RPMI7951 (cell line): ENCODE measurements at places on chromosomes 2 and 18. TPM values are rescaled to one million over a fixed set of nuclear protein-coding genes. Genes with fewer than 3 reads are reported as not detected.

- peak; percentile 80 for DNase-seq
Measured at GRCh38 chr2:121699421-121700333, 37.0 kb downstream of the NIFK start.

Gene FSIP2
- total RNA-seq, result 0.78 and 1.9 TPM in 2 replicates

- DNase-seq, result peak; percentile 62
Measured at GRCh38 chr2:100272841-100273329, 49.4 kb downstream of the LONRF2 start.

- no peak for DNase-seq
Measured at GRCh38 chr2:211845338-211846035, 693.1 kb downstream of the ERBB4 start.

Gene LIPG
- total RNA-seq, result 0.60 and 2.2 TPM in 2 replicates

Gene AGPS
- 41.2 and 43.7 TPM in 2 replicates for total RNA-seq

DNA sequence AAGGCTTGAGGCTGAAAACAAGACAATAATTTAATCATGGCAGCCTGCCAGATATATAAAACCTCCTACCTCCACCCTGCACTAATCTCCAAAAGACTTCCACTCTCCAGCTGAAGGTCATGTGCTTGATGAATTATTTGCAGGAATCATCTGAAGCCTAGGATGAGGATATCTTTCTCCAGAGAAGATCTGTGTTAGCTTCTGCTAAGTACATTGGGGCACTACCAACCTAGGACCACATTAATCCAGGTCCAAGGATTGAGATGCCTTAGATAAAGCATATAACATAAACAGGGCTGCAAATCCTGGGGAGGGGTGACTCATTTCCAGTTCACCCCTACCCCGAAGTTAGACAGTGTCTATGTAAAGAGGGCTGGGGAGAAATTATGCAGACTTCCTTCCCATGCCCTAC lies 80.5 kb upstream of the FRZB start:
- peak; percentile 19 for DNase-seq

GRCh38 chr2:189885368-189885767 lies 101.1 kb downstream of the PMS1 start:
- no peak for DNase-seq

DNA sequence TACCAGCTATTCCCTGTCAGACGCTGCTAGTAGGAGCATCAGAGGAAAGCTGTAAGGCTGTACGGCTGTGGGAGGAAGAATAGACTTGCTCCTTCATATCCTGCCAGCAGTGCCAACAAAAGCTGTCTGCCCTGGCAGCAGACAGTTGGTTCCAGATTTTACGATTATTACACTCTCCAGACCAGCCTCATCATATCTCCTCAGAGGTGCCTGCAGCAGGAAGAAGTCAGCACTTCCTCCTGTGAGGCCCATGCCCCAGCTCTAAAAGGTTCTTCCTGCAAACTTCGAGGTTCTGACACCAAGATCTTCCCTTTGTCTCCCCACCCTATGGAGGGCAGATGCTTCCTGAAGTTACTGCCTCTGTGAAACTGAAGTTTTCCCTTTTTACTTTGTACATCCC lies 537.7 kb upstream of the PKDCC start:
- DNase-seq, result no peak

Gene TUBA4B
- total RNA-seq, result not detected in 2 replicates

DNA sequence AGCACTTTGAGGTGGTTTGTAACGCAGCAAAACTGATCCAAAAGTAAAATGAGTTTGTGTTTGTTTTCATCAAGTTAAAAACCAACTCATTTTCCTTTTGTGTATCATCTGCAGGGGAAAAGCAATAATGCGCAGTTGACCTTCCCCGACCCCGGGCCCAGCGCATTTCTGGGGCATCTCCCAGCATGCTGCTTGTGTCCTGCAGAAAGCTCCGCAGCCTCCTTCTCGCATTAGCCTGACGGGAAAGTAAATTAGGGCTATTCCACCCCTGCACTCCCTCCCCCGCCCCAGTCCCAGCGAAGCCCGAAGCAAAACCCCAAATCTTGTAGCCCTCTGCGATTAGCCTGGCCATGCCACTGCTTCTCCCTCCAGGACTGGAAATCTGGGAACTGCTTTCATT lies 82.0 kb upstream of the PPM1B start:
- no peak for DNase-seq

Gene ANKRD23
- 0.84 and 1.8 TPM in 2 replicates for total RNA-seq

Gene SETBP1
- total RNA-seq, result 5.1 and 5.5 TPM in 2 replicates

DNA sequence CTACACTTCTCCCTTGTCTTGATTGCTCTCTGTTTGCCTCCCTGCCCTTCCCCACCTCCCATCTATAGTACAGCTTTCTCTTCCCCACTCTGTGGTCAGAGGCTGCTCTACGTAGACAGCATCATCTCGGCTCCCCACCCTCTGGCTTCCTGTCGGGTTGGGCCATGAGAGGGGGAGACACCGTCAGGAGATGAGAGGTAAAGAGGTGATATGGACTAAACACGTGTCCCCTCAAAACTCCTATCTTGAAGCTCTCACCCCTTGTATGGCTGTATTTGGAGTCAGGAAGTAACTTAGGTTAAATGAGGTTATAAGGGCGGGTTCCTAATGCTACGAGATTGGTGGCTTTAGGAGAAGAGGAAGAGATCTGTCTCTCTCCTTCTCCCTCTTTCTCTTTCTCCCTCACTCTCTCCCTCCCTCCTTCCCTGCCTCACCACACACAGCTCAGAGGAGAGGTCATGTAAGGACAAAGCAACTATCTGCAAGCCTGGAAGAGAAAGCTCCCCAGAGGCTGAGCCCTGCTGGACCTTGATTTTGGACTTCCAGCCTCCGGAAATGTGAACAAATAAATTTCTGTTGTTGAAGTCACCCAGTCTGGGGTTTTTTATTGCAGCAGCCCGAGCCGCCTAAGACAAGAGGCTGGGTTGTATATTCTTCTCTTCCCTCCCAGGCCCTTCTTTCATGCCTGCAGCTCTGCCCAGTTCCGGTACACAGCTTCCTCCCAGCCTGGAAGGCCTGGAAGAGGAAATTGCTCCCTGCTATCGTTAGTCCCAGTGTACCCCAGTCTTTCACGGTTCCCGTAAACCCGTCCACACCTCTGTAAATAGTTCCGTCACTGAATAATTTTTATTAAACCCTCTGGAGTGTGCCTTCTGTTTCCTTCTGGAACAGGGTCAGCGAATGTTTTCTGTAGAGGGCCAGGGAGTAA lies 138.0 kb downstream of the AKAIN1 start:
- DNase-seq, result no peak

Gene MCM6
- total RNA-seq, result 25.1 and 26.9 TPM in 2 replicates
